Left hindlimb (tissue), 1 donor: ENCODE measurements at places on chromosomes 11 and 22.

GRCh38 chr11:8709002-8709672 lies 26.5 kb downstream of the RPL27A start:
- DNase-seq: peak; percentile 93

GRCh38 chr11:32594272-32594671 lies 10.6 kb downstream of the EIF3M start:
- no peak for DNase-seq

DNA sequence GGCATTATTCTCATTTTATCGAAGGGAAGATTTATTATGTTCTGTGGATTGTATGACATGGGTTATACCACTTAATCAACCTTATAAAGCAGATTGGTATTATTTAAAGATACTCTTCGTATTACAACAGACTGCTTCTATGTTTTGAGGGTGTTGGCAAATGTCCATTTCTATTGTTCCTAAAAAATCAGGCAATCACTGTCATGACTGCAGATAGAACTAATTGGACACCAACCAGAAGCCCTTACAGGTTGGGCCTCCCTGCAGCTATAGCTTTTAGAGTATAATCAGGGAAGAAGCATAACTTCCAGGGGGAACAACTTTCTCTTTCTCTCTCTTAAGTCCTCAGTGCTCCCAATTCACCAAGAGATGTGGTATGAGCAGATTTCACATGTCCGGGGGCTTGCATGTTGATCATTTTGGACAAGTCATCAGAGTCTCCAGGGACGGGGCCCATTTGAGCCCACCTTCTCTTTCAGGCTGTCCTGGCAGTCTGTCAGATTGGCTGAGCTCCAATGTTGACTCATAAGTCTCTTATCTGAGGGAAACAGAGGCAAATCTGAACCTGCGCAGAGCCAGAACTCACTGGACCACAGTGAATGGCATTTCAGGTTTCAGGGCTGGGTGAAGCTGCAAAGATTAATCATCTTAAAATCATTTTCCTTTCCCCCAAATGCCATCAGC lies 264.0 kb upstream of the CCDC90B start:
- DNase-seq: no peak

DNA sequence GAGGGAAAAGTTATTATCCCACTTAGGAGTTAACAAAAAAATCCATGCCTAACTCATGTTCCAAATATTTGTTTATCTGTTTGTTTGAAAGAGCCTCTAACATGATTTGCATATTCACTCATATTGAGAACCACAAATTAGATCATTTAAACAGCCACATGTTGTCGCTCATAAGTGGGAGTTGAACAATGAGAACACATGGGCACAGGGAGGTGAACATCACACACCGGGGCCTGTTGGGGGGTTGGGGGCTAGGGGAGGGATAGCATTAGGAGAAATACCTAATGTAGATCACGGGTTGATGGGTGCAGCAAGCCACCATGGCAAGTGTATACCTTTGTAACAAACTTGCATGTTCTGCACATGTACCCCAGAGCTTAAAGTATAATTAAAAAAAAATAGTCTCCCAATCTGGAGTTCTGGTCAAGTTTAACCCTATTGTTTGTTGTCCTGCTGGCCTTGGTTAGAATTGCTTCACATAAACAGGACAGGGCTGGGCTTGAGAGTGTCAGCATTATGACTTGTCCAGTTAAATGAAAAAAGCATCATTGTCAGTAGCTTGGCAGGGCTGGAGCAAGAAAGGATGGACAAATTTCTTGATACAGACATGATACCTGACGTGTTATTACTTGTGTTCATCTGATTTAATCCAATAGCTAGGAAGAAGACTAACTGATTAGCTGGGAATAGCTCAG lies 57.8 kb upstream of the PSMA1 start:
- no peak for DNase-seq
